Pancreas (tissue), 10 donors: ENCODE measurements at places on chromosomes 13 and 19. TPM values are rescaled to one million over a fixed set of nuclear protein-coding genes. Genes with fewer than 3 reads are reported as not detected.

- DNase-seq = no peak
Observed at GRCh38 chr13:100803091-100803490, 128.5 kb upstream of the TMTC4 start.

DNA sequence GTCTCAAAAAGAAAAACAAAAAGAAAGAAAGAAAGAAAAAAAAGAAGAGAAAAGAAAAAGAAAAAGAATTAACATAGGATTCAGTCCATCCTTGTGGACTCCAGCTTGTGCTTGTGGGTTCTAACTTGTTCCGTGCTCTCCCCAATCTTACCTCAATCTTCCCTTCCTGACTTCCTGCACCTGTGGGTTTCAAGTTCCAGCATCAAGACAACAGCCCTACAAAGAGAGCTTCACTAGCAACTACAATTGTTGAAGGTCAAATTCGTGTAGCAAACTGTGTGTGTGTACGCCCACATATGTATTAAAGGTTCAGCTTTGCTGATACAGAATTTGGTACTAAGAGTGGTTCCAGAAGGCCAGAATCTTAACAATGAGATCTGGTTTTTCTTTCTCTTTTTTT, 25.3 kb downstream of the FXYD5 start:
- DNase-seq = no peak

DNA sequence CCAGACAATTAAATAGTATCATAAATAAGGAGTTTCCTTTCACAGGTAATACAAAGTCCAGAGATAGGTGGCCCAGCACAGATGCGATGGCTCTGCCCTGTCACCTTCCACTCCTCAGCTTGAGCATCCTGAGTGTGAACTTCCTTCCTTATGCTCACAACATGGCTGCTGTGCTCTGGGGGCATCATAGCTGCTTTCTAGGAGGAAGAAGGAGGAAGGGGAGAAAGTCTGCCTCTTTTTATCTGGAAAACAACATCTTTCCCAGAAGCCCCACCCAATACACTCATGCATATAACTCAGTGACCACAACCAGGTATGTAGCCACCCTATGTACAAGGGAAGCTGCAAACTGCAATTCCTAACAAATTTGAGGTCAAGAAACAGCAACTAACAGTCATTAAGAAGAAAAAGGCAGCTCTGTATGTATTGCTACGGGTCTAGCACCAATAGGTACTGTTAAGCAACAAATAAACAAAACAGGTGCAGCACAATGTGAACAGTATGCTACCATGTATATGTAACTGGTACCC, 201.2 kb upstream of the UBL3 start:
- no peak for DNase-seq

Gene EHD2
- 17.9 TPM for polyA plus RNA-seq

DNA sequence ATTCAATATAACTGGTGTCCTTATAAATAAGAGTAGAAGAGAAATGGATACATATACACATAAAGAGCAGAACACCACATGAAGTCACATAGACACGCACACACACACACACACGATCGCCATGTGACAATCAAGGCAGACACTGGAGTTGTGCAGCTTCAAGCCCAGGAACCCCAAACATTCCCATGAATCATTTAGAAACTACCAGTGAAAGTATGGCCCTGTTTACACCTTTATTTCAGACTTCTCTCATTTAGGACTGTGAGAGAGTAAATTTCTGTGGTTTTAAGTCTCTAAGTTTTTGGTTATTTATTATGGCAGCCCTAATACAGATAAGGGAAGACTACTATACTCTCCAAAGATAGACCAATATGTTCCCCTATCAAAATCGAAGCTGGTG, 20.4 kb upstream of the TNFSF13B start:
- DNase-seq = no peak

DNA sequence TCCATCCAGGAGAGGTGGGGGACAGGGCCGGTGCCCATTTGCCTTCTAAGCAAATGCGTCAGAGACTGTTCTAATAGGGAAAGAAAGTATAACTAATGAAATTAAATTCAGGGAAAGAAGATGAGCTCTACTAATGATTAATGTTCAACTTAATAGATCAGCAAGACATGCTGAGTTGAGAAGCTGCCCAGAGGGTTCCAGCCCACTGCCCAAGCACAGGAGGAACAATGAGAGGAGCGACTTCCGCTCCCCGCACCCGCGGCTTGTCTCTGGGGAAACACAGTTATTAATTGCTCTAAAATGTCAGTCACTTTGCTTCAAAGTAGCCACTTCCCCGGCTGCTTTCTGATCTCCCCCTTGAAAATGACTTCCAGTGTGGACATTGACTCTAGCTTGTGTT, 331.3 kb downstream of the UQCRFS1 start:
- DNase-seq = no peak

GRCh38 chr19:18993115-18993514, 40.2 kb downstream of the SUGP2 start:
- no peak for DNase-seq
